ENCODE measurements at places on chromosomes 5 and 9. TPM values are rescaled to one million over a fixed set of nuclear protein-coding genes. Genes with fewer than 3 reads are reported as not detected.

- no peak for DNase-seq
Measured at GRCh38 chr9:70197216-70198044, 61.3 kb upstream of the SMC5 start.

DNA sequence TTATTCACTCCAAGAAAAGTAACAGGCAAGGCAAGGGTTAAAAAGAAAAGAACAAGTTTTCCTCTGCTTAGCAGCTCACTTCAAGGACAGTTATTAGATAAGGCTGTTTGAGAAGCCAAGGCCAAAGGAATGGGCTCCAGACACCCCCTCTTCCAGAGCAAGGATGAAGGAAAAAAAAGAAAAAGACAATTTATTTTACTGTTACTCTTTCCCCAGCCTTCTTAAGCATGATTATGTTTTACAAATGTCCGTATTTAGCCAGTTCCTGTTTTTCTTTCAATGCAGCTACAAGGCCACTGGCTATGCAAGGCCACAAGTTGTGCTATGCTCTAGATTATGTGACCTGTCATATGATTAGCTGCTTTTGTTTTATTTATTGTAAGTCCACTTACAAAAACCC, 106.5 kb upstream of the SIMC1 start:
- no peak for DNase-seq

GRCh38 chr5:11346336-11346735, 557.9 kb downstream of the CTNND2 start:
- DNase-seq = no peak

DNA sequence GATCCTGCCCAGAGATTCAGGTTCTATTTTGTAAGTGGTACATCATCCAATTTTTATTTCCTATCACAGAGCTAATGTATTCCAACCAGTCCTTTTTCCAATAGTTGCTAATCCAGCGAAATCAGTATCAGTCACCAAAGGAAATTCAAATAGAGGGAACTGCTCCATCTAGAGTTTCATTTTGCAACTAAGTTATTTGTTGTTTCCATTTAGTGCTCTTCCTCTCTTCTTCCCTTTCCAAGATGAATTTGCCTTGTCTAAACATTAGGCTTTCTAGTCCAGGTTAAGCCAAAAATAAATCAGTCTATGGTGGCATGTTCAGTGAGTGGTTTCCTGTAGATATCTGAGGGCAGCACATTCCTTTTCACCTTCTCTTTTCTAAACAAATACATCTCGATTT, 79.8 kb upstream of the SPATA31D4 start:
- DNase-seq = no peak

GRCh38 chr5:78746021-78746770, 97.6 kb upstream of the LHFPL2 start:
- DNase-seq = no peak

Gene LCN12
- total RNA-seq = 1.3 TPM

GRCh38 chr5:10902145-10902544, 141.1 kb upstream of the DAP start:
- DNase-seq = no peak

Gene FGF1
- total RNA-seq = not detected

DNA sequence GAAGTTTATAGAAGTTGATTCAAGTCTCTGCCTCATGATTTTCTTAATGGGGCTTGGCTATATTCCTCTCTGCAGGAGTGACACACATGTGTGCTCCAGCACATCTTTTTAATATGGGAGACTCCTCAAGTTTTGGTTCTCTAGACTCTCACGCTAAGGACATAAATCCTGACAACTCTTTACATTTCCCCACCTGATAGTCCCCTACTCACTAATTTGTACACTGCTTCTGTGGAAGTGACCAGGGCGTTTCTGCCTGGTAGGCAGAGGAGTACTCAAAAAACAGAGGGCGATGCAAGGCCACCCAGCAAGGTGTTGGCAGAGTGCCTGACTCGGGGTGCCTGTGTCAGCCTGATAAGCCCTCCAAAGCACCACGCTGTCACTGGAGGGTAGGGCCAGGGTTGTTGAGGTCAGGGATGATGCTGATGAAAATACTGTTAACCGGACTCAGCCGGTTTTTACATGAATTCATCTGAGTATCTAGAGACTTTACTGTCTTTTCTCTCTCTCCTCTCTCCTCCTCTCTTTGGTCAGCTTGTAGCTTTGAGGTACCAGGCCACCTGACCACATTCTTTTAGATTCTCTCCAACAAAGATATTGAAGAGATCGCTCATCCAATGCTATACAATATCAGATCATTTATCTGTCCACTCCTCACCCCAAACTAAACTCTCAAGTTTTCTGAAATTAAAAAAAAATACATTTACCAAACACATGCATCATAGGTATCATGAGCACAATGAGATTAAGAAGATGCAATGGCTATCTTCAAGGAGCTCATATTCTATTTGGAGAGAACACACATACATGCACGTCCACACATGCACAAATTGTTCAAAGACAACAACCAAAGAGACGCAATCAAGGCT, 205.2 kb downstream of the PIK3R1 start:
- DNase-seq = no peak

Gene LVRN
- total RNA-seq = not detected

Data from CD8-positive, alpha-beta memory T cell (primary cell).